ENCODE measurements at places on chromosomes 2 and 18.

DNA sequence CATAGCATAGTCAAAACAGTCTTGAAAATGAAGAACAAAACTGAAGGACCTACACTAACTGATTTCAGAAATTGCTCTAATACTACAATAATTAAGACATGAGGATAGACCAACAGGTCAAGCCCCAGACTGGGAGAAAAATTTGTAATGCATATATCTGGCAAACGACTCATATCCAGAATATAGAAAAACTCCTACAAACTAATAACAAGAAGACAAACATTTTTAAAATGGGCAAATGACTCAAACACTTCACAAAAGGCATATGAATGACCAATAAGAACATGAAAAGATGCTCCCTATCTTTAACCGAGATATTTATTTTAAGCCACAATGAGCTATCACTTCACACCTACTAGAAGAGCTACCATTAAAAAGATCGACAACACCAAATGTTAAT is 14.2 kb downstream of the TGFBRAP1 start:
- no peaks in the 10 kb centered on the region for H3K27me3 ChIP-seq
- no peaks in the 10 kb centered on the region for H3K36me3 ChIP-seq
- no peak overlapping the region for H3K4me3 ChIP-seq
- no peak for DNase-seq

GRCh38 chr2:55565613-55566012 is 46.1 kb downstream of the CFAP36 start:
- H3K36me3 ChIP-seq = peaks cover 100% of the 10 kb centered on the region
- H3K4me3 ChIP-seq = no peak overlapping the region
- H3K27ac ChIP-seq = no peak overlapping the region
- no peaks in the 10 kb centered on the region for H3K4me1 ChIP-seq
- no peaks in the 10 kb centered on the region for H3K27me3 ChIP-seq

DNA sequence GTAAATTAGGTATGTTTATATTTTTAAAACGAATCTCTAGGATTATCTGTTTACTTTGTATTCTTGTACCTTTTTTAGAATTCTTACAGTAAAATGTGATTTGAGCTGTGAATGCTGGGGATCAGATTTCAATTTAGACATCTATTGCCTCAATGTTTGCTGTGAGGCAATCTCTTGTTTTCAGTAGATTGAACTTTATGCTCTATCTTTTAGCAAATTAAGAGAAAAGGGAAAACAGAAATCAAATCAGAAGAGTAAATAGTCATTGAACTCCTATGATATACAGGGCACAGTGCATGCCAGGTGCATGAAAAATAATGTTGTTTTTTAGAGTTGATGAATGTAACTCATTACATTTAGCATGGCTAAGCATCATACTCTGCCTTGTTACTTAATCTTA is 39.5 kb downstream of the ZC3H6 start:
- H3K4me1 ChIP-seq = no peaks in the 10 kb centered on the region
- no peak for DNase-seq
- no peak overlapping the region for H3K27ac ChIP-seq
- peaks cover 71% of the 10 kb centered on the region for H3K36me3 ChIP-seq
- no peaks in the 10 kb centered on the region for H3K27me3 ChIP-seq

DNA sequence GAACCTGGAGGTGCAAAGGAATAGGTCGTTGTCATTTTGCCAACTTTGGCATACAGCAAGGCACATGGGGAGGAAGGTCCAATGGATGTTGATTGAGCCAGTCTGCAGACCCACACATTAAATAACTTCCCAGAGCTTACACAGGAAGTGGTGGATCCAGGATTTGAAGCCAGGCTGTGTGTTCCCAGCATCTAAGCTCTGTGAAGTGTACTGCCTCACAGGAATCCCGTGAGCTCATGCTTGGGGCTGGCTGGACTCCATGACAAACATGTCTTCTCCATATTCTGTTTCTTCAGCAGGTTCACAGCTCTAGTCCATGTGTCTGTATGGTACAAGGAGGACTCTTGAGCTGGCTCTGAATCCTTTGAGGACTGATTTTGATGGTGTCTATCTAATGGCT is 63.9 kb downstream of the KLHL29 start:
- peaks cover 6% of the 10 kb centered on the region for H3K4me1 ChIP-seq
- no peak for DNase-seq
- H3K36me3 ChIP-seq = no peaks in the 10 kb centered on the region
- H3K27ac ChIP-seq = no peak overlapping the region
- no peaks in the 10 kb centered on the region for H3K27me3 ChIP-seq

GRCh38 chr2:143209570-143210445 is 80.6 kb downstream of the ARHGAP15 start:
- H3K4me1 ChIP-seq = no peaks in the 10 kb centered on the region
- no peak for DNase-seq
- peaks cover 48% of the 10 kb centered on the region for H3K36me3 ChIP-seq

GRCh38 chr18:79779700-79780190 is 18.0 kb upstream of the KCNG2 start:
- no peaks in the 10 kb centered on the region for H3K4me1 ChIP-seq
- peak; percentile 63 for DNase-seq
- H3K4me3 ChIP-seq = no peak overlapping the region
- H3K36me3 ChIP-seq = no peaks in the 10 kb centered on the region

DNA sequence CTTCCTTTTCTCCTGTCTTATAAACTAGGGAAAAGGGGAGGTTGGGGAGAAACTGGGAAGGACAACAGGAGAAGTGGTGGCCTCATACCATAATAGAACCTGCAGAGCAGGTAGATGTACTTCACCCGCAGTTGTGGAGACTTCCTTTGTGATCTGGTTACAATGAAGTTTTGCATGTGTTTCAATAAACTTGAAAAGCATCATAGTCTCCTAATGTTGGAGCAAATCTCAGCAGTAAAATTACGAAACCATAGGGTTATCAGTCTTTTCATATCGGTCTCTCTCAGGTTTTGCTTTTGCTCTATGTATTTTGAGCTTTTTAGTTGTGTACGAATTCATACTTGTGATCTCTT is 30.5 kb downstream of the ANO7 start:
- no peaks in the 10 kb centered on the region for H3K36me3 ChIP-seq
- H3K4me3 ChIP-seq = peak overlapping the region; percentile 73
- H3K27me3 ChIP-seq = peaks cover 15% of the 10 kb centered on the region
- DNase-seq = no peak
- H3K27ac ChIP-seq = no peak overlapping the region

All from spleen (tissue), 13 donors.